GM12892 (cell line): ENCODE measurements at places on chromosomes 12 and 14.

DNA sequence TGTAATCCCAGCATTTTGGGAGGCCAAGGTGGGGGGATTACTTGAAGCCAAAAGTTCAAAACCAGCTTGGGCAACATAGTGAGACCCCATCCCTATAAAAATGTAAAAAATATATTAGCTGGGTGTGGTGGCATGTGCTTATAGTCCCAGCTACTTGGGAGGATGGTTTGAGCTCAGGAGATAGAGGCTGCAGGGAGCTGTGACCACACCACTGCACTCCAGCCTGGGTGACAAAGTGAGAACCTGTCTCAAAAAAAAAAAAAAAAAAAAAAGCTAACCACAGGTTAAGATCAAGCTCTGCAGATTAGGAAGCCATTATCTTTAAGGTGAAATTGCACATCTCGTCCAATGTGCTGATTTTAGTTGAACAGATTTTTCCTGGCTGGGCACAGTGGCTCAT is 23.7 kb upstream of the CERS5 start:
- no peak for DNase-seq

- DNase-seq, result no peak
Observed at GRCh38 chr12:14892726-14893505, 7.3 kb upstream of the MGP start.

- DNase-seq, result no peak
Observed at GRCh38 chr12:45406988-45407850, 191.3 kb downstream of the ANO6 start.

GRCh38 chr12:28540324-28540714 is 350.1 kb downstream of the CCDC91 start:
- DNase-seq, result no peak

DNA sequence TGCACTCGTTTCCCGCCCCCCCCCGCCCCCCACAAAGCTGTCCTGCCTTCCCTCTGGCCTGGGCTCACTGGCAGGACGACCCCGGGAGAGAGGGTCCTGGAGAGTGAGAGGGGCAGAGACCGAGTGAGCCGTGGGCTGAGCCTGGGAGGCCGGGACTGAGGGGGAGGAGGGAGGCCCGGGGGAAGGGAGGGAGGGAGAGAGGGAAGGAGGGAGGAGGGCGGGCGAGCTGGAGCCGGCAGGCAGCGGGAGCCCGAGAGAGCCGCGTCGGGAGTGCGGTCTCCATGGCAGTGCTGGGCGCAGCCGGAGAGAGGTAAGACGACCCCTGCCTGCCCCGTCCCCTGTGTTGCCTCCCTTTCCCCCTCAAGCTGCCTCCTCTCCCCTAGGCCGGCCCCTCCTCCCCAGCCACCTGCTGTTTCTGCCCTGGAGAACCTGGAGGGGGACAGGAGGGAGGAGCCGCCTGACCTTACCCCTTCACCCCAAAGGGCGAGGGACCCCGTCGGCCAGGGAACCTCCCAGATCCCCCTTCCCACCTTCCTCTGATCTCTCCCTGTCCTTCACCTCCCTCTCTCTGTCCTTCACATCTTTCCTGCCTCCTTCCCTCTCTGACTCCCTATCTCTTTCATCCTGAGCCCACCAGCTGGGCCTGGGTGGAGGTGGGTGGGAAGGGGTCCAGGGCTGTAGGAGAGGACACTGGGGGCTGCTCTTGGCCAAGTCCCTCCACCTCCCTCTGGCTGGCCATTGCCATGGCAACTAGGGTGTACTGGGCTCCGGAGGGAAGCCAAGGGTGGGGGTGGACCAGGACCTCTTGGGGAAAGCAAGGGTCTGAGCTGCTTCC is at the start of gene GPR162:
Gene GPR162, plus strand, starts transcription at position 231 of the 835 bp plus-strand sequence. CDS start 2,078 bp downstream, outside the sequence.
- peak; percentile 10 for DNase-seq

GRCh38 chr12:6049992-6050391 is 74.5 kb downstream of the VWF start:
- no peak for DNase-seq

DNA sequence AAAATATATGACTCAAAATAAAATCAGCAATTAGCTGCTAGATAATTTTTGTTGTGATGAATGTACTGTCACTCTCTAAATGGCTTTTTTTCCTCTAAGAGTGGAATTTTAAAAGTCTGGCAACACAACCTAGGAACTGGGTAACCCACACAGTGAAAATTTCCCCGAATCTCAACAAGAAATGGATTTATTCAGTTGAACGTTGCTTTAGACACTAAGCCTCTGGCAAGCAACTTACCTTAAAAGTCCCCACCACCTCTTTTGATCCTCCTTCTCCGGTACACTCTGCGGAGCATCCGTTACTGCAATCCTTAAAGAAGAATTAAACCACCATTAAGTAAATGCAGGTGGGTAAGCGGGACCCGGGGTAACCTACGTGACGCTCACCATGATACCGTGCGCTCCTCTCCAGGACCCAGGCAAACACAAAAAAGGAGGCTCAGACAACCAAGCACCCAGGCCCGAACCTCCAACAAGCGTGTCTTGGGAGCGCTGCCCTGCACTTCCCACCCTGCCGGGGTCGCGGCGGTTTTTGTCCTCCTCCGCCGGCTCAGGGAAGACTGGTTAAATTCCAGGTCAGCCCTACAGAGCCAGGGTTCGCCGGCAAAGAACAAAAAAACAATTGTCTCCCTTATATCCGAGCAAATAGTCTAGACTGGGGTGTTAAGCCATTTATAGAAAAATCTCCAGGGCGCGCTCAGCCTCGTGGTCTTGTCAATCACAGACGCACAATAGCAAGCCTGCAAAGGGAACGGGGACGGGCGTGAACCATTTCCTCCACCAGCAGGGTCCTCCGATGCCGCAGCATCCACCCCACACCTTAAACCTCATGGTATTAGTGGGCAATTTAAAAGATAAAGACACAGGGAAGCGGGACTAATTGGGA is 47.1 kb downstream of the BCAT1 start:
- no peak for DNase-seq

- no peak for DNase-seq
Observed at GRCh38 chr12:107670999-107671643, 14.5 kb upstream of the PWP1 start.

- no peak for DNase-seq
Observed at GRCh38 chr14:53247596-53248370, 94.7 kb upstream of the DDHD1 start.

DNA sequence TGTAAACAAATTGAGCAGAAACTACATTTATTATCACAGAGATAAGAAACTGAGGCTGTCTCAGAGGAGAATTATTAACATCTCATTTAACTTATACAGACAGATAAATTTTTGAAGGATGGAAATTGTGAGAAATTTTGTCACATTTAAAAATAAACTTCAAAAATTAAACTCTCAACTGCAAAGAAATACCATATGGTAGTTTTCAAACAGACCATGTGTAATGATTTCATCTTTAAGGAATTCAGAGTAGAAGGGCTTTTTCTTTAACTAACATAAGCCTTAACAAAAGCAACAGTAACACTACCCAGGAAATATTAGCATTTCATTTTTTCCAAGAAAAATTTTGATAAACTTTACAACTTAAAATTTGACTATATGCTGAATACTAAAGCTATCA is 26.6 kb downstream of the NUP37 start:
- DNase-seq, result no peak

DNA sequence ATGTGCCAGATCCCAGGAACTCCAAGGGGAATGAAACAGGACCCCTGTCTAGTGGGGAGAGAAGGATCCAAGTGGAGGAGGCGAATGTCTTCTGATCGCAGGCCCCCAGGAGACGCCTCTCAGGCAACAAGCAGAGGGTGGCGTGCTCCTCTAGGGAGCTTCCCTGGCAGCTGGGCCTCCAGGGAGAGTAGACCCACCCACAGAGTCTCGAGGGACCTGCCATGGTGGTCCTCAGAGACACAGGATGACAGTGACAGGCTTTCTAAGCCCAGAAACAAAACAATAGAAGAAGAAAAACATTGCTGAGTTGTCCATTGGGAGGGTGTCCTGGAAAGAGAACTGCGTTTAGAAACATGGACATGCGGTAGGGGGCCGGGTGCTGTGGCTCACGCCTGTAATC is 140.6 kb upstream of the MAP1LC3B2 start:
- no peak for DNase-seq

- DNase-seq, result no peak
Observed at GRCh38 chr12:92070054-92070863, 75.4 kb downstream of the BTG1 start.

DNA sequence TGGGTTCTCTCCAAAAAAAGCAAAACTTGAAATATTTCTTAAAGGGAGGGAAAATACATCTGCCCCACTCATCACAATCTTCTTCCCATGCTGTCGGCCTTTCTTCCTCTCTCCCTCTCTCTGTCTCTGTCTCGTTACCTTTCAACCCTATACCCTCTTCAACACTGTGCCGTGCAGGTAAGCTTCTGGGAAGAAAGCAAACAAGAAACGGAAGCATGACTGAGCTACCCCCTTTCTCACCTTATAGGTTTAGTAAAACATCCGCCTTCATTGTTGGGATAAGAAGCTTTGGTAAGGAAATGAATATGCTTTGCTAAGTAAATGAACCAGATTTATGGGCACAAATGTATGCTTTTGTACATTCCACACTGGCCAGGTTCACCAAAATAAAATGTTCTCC is 63.0 kb downstream of the TMEM30B start:
- no peak for DNase-seq

DNA sequence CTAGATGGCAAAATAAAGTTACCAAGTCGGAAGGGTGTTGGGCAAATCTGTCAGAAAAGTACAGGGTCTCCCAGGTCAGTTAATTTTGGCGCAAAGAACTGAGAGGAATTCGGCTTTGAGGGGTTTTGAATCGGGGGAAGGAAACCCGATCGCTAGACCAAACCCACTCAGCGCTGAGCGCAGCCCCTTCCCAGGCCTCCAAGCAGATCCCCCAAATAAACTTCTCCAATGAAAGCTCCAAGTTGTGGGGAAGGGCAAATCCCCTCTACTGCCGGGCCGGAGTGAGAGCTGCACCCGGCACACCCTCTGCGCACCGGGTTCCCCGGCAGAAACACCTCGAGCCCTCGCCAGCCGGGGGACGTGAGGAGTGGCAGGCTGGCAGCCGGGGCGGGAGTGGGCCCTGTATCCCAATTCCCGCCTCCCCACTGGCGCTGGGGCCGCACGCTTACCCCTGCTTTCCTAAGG is 441 bp downstream of the E2F7 start:
- DNase-seq, result no peak

DNA sequence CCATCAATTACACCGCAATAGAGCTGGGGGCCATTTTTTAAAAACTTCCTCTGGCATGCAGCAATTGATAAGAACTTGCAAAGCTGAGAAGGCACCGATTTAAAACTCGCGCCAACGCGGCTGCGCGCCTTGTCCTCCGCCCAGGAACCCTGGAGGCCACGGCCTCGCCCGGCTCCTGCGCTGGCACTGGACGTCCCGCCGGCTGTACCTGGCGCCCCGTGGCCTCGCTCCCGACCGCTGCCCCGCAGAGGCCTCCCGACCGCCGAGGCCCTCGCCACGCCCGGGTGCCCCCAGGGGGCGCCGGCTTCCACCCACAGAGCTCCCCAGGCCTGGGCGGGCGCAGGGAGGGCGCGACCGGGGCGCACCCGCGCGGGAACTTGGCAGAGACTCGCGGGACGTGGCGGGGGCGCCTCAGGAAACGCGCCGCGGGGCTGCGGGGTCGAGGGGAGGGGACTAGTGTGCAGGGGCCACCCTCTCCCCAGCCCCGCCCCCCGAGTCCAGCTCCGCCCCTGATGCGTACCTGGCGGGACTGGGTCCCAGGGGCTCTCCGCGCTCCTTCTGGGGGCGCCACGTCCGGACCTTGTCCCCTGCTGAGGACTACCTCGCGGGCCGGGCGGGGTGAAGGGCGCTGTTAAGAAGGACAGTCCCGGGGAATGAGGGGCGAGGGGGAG is 65.7 kb downstream of the TNFAIP2 start:
- no peak for DNase-seq

DNA sequence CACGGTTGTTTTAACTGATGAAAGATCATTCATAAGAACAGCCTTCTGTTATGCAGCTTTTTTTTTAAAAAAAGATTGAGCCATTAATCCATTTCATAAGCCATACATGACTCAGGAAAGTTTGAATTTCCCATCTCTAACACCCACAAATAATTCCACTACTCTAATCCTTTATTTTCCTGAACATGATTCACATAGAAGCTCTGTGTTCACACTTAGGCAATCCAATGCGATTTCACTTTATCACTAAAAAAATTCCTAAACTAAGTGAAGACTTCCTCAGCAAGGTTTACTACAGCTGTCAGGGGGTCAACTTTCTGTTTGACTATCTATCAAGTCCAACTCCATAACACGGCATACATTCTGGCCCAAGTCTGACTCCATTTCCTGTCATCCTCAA is 25.9 kb downstream of the PKP2 start:
- DNase-seq, result no peak

DNA sequence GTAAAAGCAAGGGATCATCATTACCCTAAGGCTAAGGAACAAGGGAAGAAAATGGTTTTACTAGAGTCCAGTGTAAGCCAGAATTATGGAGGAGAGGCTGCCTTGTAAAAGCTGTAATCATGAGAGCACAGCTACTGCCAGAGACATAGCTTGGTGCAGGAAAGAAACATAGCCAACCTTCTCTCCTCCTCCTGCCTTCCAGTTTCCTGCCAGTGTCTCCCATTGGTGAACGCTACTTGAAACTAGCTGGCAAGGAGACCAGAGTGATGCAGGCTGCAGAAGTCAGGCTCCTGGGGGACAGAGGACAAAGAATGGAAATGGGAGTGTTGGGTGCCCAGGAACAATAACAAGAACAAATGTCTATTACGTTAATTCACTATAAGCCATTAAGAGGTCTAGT is 158.5 kb downstream of the NELL2 start:
- no peak for DNase-seq

- no peak for DNase-seq
Observed at GRCh38 chr12:76940671-76941445, 62.0 kb upstream of the CSRP2 start.
